ENCODE measurements at places on chromosomes 7 and 10.

DNA sequence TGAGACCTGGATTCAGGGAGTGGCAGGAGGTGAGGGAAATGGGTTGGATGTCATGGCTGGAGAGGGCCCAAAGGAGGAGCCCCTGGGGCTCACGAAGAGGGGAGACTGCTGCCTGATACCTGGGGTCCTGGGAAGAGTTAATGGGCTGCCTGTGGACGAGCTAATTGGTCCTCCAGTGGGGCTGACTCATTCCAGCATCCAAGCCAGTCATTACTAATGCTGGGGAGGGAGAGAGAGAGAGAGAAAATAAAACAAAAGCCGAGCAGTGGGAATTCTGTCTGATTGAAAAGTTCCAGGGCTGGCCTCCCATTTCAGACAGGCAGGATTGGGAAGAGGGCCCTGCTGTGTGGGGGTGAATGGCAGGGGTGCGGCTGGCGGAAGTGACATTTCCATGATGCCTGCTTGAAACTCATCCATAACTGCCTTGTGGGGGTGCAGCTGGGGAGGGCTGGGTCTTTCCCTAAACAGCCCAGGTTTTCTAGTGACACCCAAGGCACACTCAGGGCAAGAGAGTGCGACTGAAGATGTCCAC is 297.8 kb downstream of the RPS24 start:
- DNase-seq = peak; percentile 64

- no peak for DNase-seq
Observed at GRCh38 chr10:102001435-102002068, 54.4 kb downstream of the ARMH3 start.

DNA sequence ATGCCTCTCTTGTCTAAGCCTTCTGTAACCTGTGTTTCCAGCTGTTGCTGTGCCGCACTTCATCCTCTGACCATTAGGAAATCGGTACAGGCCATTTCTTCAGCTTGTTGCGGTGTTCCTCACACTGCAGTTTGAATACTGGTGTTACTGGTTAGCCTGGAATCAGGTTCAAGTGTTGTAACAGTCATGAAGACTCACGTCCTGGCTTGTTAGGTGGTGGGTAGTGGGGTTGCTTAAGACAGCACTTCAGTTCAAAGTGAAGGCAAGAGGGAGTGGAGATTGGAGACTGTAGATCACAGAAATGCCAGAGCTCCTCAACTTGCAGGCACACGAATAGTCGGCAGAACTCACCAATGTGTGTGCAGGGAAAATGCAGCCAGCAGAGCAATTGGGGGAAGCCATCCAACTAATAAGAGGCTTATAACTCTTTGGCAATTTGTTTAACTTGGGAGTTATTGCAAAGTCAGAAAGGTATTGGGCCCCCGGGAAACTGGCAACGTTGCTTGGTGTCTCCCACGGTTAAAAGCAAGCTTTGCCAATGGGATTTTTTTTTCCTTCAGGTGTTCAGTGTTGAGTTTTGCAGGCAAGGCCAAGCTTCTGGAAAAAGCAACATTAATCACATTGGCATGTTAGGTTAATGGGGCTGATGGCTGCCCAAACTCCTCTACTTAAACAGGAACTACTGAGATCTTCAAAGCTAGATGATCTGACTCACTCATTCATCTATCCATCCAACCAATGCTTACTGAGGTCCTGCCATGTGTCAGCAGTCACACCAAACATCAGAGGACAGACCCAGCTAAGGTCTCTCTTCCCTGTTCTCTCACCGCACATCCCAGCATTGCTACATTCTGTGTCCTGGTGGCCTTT is 380.9 kb downstream of the GATA3 start:
- DNase-seq = no peak

GRCh38 chr10:102324061-102324460 is 71.4 kb upstream of the NFKB2 start:
- peak; percentile 58 for DNase-seq

GRCh38 chr7:53984776-53985175 is 557.4 kb upstream of the VSTM2A start:
- no peak for DNase-seq

GRCh38 chr7:100891568-100892247 is 2.2 kb upstream of the UFSP1 start:
- no peak for DNase-seq

GRCh38 chr7:40586197-40586596 is 451.4 kb downstream of the SUGCT start:
- DNase-seq = peak; percentile 85

DNA sequence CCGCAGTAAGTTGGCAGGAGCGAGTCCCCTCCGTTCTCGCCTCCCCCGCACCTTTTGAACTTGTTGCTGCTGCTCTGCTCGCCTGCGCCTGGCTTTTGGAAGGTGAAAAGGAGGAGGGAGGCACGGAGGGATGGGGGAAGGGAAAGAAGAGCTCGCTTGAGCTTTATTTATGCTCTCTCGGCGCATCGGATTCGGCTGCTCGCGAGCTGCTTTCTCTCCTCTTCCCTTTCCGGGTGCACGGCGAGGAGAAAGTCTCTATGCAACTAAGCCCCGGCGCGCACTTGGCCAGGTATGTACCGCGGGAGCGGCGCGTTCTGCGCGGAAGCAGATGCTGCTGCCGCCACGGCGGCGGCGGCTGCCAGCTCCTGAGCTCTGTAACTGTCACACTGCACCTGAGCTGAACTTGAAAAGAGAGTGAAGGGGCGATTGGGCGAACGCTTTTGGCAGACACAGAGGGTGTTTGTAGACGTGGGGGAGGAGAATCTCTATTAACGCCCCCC is 551 bp downstream of the KCND2 start:
- peak; percentile 15 for DNase-seq

DNA sequence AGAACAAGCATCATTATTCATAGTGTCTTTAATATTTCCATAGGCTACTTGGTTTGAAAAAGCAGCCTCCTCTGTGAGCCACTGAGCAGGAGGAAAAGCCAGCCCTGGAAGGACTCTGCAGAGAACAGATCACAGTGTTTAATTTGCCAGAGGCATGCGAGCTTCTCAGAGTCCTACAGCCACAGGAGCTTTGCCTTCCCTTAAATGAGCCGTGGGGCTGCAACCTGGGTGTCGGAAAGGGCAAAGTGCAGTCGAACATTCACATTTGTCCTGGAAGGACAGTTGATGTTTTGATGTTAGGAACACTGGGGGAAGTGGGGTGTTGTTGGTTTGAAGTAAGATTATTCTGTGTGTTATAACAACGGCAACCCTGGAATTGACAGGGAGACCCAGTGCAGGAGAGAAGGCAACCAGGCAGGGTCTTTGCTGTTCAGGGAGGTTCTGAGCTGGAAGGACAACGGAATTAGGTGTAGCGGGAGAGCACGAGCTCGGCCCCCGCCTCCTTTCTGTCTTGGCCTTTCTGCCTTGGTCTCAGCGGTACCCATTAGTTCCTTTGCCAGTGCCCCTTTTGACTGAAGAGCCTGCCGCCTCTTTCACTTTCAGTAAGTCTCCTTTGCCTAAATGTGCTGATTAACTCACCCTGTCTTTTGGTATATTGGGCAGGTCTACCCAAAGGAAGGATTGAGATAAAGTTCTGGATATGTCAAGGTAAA is 192.3 kb upstream of the PITRM1 start:
- DNase-seq = no peak

GRCh38 chr7:137953665-137954470 is 48.0 kb downstream of the CREB3L2 start:
- DNase-seq = no peak

DNA sequence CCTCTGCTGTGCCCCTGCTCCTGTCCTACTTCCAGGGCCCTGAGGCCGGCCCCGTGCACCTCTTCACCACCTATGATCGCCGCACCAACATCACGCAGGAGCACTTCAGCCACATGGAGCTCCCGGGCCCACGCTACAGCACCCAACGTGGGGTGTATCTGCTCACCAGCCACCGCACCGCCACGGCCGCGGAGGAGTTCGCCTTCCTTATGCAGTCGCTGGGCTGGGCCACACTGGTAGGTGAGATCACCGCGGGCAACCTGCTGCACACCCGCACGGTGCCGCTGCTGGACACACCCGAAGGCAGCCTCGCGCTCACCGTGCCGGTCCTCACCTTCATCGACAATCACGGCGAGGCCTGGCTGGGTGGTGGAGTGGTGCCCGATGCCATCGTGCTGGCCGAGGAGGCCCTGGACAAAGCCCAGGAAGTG is 1.8 kb downstream of the RBP3 start:
- no peak for DNase-seq

- DNase-seq = peak; percentile 62
Observed at GRCh38 chr7:39341083-39341482, 225.1 kb upstream of the YAE1 start.

DNA sequence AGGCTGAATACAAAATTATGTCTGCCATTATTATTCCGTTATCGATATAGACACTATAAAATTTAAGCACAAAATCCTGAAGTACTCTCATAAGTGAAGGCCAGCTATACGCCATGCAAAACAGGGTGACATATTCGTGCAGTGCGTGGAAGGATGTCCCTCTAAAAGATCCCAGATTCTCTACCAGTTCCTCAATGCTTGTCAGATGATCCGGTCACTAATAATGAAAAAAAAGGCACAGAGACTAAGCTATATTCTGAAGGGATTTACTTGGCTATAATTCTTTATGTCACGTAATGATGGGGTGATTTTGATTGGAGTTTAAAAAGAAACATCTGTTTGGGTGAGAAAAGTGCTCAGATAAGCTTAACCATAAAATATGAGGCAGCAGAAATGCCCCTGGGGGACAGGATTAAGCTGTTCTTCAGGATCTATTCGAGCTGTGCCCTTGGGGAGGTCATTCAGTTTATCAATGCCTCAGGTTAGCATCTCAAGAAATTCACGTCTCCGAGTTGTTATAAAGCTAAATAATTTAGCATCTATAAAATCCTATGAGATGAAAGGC is 229.7 kb upstream of the PITRM1 start:
- no peak for DNase-seq

DNA sequence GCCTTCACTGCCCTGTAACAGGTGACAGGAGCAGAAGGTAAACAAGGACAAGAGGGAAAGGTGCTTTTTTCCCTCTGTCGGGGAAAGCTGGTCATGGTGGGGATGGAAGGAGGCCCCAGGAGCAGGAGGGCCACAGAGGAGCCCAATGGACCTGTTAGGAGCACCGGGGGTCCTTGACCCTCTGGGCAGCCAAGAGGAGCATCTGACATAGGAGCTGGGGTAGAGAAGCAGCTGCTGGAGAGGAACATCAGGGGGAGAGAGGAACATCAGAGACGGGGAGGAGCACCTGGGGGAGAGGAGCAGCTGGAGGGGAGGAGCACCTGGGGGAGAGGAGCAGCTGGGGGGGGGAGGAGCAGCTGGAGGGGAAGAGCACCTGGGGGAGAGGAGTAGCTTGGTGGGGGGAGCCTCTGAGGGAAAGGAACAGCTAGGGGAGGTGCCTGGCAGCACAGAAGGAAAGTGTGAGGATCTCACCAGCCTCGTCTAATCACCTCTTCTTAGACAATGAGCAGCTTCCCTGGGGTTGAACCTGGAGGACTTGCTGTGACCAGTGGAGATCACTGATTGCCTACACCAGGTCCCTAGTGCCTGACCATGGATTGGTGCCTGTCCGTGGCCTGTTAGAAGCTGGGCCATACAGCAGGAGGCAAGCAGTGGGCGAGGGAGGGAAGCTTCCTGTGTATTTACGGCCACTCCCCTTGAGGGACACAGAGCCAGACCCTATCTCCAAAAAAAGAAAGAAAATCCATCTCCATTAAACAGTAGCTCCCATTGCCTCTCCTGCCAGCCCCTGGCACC is 37.6 kb downstream of the JAKMIP3 start:
- no peak for DNase-seq

GRCh38 chr10:97327348-97328294 is 6.9 kb downstream of the FRAT2 start:
- no peak for DNase-seq

DNA sequence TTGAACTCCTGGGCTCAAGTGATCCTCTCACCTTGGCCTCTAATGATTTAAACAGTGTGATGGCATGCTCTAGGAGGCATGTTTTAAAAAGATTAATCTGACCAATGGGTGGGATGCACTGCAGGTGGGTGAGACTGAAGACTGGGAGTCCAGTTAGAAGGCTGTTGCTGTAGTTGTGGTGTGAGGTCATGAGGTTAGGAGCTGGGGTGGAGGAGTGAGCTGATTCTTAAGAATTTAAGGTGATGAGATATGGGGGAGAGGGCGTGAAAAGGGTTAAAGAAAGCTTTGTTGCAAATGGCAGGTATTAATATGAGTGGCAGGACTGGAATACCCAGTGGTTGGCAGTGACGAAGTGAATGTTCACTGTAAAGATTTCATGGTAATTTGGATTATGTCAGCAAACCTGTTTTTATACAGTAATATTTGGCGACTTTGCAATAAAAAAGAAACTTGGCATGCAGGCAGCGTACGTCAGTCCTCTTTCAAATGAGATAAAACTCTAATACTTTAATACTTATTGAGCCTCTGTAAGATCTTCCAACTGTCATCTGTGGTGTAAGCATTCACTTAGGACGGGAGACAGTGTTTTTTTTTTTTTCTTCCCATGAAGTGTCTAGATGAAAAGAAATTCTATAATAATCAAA is 72.8 kb upstream of the MTPN start:
- no peak for DNase-seq

GRCh38 chr10:44990965-44991364 is 9.8 kb upstream of the ZNF22 start:
- no peak for DNase-seq

DNA sequence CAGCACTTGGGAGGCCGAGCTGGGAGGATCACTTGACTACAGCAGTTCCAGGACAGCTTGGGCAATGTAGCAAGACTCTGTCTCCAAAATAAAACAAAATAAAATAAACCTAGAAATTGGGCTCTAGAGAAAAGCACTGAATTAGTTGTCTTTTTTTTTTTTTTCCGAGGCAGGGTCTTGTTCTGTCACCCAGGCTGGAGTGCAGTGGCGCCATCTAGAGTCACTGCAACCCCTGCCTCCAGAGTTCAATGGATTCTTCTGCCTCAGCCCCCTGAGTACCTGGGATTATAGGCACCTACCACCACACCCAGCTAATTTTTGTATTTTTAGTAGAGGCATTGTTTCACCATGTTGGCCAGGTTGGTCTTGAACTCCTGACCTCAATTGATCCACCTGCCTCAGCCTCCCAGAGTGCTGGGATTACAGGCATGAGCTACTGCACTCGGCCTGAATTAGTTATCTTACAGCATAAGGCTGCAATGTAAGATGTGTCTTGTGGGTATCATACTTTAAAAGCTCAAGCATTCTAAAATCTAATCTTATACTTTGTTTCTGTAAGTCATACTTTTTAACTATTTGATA is 12.8 kb downstream of the MEIG1 start:
- DNase-seq = peak; percentile 24
